ENCODE measurements at places on chromosomes 3 and 15.

GRCh38 chr3:186640473-186640818 lies 247 bp downstream of the FETUB start:
- no peak for DNase-seq

DNA sequence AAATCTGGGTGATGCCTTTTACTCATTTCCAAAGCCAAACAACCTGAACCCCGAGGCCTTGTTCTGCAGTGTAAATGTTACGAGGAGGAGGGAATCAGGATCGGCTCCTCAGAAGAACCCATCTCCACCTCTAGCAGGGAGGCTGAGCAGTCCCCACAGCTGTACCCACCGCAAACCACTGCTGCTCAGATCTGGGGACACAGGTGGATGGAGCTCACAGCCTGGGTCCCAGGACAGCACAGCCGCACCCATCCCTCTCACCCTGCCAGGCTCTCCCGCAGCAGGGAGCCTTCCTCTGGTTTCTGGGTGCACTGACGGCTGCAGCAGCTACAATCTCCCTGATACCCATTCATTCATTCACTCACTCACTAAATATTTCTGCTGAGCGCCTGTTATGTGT lies 44.0 kb upstream of the CGNL1 start:
- no peak for DNase-seq

GRCh38 chr3:27729748-27730611 lies 7.9 kb upstream of the EOMES start:
- DNase-seq = no peak

DNA sequence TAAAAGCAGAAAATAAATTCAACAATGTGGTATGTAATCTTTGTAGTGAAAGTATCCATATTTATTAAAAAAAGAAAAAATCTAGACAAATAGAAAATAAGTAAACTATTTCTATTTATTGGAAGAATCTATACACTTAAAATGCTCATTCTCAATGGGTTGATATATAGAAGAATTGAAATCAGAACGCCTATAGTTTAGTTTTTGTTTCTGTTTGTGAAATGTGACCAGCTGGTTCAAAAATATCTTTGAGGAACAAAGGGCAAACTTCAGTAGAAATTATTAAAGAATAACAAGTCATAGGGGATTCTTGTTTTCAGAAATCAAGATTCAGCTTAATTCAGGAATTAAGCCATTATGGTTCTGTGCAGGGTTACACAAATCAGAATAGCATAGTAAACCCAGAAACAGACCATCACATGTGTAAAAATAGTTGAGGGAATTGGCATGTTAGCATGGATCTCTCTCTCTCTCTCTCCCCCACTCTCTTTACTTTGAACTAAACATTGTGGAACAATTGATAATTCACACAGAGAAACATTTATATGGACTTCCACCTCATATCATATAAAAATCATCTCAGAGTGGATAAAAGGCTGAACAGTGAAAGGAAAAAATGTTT lies 134.0 kb downstream of the CHL1 start:
- DNase-seq = no peak

DNA sequence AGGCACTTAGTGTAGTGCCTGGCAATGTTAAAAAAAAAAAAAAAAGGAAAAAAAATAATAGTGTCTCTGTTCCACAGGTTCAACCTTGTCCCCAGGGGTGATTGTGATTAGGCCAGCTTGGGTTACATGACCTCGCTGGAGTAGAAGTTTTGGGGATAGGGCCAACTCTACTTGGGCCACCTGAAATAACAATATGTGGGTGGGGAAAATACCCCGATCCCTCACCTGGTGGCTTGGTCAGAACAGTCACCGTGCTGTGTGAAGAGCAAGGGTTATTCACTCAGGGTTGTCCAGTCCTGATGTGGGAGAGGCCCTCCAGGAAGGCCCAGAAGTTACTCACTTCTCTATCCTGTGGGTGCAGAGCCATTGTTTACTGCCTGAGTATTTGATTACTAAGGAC lies 19.5 kb downstream of the XYLB start:
- no peak for DNase-seq

GRCh38 chr15:90451053-90451850 lies 63.2 kb downstream of the IQGAP1 start:
- DNase-seq = no peak

Measured in CD4-positive, alpha-beta T cell treated with Interleukin-21 for 1 hour (primary cell).